ENCODE measurements at places on chromosomes 3 and 15.

- no peak for DNase-seq
Measured at GRCh38 chr3:165195640-165196576, at the start of gene SLITRK3. Gene SLITRK3 (minus strand): TSS chr3:165196384. CDS start chr3:165190830, 5,554 bp downstream.

- no peak for DNase-seq
Measured at GRCh38 chr3:139187648-139188047, 143.0 kb upstream of the PRR23C start.

GRCh38 chr3:16059081-16059537 is 115.4 kb upstream of the GALNT15 start:
- DNase-seq = no peak

- peak; percentile 41 for DNase-seq
Measured at GRCh38 chr15:66619152-66619903, 53.5 kb upstream of the LCTL start.

Data from GOT3 (cell line).